T-helper 2 cell treated with Interferon-gamma antibody and Interleukin-4, amounts not matched to agents 5 μg/mL and 100 μg/mL, for 36 hours (primary cell): ENCODE measurements at places on chromosomes 2 and 18.

DNA sequence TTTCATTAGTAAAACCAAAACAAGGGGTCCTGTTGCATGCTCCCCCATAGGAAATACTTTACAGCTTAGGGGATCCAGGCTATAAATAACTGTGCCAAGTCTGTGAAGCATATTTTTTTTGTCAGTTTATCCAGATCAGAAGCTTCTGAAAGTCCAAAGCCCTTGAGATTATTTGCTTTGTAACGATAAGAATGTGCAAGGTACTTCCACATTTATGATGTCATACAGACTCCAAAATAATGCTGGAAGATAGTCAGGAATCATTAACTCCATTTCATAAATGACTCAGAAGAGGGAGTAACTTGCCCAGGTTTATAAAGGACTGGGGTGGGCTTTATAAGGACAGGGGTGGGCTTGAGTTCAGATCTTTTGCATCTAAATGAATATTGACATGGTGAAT is 29.3 kb downstream of the RDH14 start:
- no peak for DNase-seq

GRCh38 chr2:118292991-118293390 is 204.7 kb downstream of the INSIG2 start:
- no peak for DNase-seq

DNA sequence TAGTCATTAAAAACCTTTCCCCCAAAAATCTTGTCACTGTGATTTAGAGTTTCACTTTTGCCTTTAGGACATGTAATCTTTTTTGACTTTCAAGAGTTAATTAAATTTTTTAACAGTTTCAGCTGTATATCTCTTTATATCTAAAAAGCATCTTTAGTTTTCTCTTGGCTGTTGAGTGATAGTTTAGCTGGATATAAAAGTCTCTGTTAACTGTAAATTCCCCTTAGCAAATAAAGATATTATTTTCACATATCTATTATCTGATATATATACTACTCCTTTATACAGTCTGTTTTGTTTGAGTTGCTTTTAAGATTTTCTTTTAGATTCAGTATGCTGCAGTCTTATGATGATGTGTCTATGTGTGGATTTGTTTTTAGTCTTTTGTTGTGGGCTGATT is 98.9 kb upstream of the CNGA3 start:
- DNase-seq = no peak

GRCh38 chr18:6205706-6206105 is 209.0 kb downstream of the L3MBTL4 start:
- no peak for DNase-seq

DNA sequence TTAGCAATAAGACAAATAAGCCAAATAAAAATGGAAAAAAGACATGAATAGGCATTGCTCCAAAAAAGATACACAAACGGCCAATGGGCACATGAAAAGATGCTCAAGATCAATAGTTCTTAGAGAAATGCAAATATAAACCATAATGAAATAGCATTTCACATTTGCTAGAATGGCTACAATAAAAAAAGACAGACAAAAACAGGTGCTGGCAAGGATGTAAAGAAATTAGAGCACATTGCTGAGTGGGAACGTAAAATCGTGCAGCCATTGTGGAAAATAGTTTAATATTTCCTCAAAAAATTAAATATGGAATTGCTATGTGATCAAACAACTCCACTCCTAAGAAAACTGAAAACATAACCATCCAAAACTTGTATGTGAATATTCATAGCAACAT is 160.0 kb upstream of the SPATS2L start:
- DNase-seq = no peak

- DNase-seq = no peak
Measured at GRCh38 chr2:152701198-152701597, 16.1 kb downstream of the PRPF40A start.

DNA sequence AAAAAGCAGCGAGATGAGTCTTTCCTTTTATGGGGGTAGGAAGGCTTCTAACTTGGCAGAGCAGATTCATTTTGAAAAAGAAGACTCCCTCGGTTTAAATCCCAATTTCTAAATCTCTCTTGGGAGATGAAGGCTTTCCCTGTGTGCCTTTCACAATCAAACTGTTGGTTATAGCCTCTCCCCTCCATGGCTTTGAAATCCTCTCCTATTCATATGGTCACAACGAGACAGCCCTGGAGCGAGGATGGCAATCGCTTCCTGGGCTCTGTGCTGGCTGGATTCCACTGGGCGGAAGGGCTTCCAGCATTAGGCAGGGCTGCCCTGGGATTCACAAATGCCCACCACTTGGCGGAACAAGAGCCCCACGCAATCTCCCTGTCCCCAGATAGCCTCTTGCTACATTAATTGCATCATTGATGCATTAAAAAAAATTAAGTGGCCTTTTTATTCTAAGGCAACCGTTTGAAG is 1.6 kb downstream of the CAVIN2 start:
- no peak for DNase-seq

GRCh38 chr2:64760128-64760527 is 106.4 kb upstream of the SERTAD2 start:
- no peak for DNase-seq

- DNase-seq = no peak
Measured at GRCh38 chr2:40814616-40815015, 362.7 kb upstream of the SLC8A1 start.

- DNase-seq = no peak
Measured at GRCh38 chr2:85095094-85095493, 38.1 kb upstream of the TCF7L1 start.

DNA sequence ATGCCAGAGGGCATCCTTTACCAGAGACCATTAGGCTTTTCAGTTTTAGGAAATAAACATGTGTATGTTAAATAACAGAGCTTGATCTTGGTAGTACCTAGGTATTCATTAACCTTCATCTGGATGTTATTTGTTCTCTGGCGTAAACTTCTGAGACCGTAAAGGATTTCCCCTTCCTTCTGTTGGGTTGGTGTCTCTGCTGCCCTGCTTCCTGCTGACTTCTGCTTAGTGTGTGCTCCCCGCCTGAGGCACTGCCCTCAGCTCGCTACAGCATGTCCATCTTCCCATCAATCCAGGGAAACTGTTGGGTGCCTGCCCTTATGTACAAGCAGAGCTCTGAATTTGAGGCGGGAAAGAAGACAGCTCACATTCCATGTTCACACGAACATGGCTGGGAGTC is 177.9 kb downstream of the TPGS2 start:
- DNase-seq = no peak

DNA sequence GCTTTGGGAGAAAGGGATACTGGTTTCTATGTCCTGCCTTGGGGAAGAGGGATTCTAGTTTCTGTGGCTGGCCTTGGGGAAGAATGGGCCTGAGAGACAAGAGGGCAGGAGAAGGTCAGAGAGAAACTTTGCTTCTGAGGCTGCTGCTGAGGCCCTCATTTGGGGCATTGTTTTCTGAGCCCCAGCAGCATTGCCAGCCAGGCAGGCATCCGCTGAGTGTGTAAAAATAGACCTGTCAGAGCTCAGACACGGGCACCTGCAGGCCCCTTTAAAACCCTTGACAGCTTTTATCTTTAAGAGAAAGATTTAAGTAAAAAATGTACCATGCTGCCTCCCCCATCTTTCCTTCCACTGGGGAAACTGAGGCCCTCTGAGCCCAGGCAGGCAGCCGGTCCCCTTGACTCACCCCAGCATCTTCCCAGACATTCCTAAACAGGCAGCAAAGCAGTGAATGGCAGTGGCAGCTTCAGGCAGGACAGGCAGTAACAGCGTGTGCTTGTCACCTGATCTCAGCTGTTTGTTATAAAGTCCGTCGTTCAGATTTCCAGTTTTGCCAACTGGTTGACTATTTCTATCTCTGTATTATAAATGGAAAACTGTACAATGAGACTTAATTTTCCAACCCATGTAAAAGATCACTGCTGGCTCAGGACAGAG is 27.6 kb downstream of the MLPH start:
- DNase-seq = no peak

DNA sequence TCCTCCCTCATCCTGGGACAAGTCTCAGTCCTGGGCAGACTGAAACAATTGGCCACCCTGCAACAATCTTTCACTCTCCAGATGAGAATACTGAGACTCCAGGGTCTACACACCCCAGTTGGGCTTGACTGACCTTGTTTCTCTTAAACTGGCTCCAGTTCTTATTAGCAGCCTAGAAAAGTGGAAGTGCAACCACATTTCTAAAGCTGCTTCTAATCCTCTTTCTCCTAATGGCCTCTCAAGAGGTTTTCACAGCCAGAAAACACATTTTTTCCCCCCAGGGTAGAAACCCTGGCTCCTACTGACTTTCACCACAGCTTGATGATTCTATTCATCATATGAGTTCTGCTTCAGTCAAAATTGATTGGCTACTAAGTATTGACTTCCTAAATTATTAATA is 45.8 kb downstream of the SLC4A5 start:
- DNase-seq = no peak

GRCh38 chr18:50687491-50687890 is 127.6 kb downstream of the MAPK4 start:
- no peak for DNase-seq

DNA sequence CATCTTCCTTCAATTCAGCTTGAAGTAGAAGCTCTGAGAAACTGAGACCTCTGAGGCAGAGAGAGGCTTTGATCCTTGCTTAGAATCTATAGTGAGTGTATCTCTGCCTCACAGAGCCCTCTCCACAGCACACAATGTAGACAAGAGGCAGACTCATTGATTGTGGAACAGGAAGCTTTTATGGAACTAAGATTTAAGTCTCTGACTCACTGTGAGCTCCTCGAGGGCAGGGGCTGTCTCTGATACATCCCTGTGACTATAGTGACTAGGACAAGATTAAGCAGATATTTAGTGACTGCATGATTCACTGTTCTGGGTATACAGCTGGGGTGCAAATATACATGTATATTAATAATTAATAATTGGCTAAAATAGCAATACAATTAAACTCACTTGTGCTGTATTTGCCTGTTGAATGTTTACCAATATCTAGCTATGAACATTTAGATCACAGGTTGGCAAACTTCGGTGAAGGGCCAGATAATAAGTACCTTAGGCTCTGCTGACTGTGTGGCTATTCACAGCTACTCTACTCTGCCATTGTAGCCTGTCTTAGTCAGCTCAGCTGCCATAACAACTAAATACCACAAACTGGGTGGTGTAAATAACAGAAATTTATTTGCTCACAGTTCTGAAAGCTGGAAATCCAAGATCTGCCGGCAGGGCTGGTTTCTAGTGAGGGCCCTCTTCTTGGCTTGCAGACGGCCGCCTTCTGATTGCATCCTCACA is 54.4 kb downstream of the ARHGEF4 start:
- DNase-seq = no peak

- DNase-seq = no peak
Measured at GRCh38 chr2:68044099-68044498, 18.7 kb downstream of the C1D start.

DNA sequence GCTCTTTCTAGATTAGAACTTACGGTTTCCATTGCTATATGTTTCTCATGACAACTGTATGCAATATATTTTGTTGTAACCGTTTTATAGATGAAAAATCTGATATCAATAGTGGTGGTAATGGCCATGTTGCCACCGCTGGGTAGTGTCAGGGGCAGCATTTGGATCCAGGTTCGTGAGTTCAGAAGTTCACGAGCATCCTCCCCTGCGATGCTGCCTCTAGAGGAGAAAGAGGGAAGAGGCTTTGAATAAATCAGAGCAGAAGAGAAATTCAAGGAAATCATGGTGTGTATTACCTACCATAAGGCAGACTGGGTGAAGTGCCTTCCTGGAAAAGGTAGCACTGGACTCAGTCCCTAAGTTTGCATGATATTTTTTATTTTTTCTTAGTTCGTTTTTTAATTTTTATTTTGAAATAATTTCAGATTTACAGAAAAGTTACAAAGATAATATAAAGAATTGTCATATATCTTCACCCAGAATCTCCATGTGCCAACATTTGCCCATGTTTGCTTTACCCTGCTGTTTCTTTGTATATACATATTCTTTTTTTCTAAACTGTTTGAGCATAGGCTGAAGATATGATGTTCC is 3.3 kb upstream of the ZBTB7C start:
- DNase-seq = no peak

- DNase-seq = no peak
Measured at GRCh38 chr2:230046491-230046890, 22.2 kb downstream of the SLC16A14 start.

- DNase-seq = no peak
Measured at GRCh38 chr2:238244151-238244550, 4.3 kb upstream of the HES6 start.

DNA sequence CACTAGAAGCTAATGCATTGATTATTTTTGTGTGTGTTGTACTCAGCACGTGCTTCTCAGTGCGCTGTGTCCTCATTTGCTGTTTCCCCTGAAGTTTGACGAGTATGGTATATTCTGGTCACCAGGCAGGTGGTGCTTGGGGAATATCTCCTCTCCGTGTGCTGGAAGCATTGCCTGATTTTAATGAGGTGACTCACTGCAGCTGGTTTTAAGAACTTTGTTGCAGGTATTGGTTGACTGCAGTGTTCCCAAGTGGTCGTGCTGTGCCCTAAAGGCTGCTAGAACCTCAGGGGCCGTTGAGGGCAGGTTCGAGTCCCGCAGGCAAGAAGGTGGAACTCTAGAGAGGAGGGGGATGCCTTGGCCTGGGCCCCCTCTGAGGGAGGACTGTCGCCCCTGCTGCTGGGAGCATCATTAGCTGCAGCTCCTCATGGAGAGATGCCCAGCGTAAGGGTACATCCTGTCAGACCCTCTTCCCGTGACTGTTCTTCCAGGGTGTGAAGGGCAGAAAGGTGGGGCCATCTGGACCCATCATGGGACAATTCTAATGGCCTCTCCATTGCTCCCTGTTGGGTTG is 82.6 kb downstream of the AGAP1 start:
- DNase-seq = no peak

GRCh38 chr2:151070253-151070652 is 191.4 kb downstream of the RBM43 start:
- DNase-seq = no peak

- DNase-seq = no peak
Measured at GRCh38 chr18:12048827-12049175, 44.8 kb upstream of the ANKRD62 start.

DNA sequence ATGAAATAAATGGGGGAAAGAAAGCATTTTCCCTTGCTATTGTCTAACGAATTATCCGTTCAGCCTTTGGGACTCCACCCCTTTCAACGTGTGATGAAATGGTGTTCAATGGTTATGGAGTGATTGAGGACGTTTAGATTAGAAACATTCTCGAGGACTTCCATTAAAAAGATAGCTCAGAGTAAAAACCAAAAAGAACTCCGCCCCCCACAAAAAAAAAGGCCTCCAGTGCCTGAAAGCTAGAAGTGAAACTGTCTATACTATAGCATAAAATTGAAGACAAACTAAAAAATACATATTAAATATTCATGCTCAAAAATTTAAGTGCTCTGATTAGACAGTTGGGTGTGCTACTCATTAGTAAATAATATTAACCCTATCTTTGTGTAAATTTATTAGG is 3.0 kb upstream of the ZNF516 start:
- no peak for DNase-seq

GRCh38 chr2:151905963-151906632 is 77.9 kb upstream of the ARL5A start:
- DNase-seq = no peak
